ENCODE measurements at places on chromosomes 5 and 9.

DNA sequence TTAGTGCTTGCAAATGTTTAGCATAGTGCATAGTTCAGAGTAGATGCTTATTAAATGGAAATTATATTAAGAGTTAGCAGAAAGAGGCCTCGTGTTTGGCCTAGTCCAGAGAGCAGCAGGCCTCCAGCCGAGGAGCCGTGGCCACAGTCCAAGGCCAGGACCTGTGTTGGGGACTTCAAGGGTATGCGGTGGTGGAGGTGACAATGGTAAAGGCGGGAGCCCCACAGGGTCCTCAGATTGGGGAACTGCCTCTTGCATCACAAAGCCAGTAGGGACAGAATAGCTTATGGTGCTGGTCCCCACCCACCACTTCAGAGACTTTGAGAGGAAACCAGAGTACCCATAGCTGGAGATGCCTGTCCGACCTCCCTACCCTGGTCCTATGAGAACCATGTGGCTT is 554.6 kb upstream of the RIOK2 start:
- peak; percentile 6 for ATAC-seq

DNA sequence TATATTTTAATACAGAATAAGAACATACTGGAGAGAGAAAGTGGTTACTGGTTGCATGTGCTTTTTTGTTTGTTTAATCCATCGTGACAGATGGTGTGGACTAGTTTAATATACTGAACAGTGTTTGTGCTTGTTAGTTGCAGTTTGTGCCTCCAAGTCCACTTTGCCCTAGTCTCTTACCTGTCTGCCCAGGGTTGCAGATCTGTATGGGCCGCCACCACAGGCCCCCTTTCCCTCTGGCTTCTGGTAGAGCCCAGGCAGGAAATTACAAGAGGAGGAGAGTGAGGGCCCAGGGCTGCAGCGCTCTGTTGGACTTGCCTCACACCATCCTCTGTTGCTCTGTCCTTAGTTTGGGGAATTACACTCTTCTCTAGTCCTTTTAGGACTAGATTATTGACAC is 166.4 kb downstream of the KDM4C start:
- ATAC-seq = no peak

GRCh38 chr9:95773053-95773418 is 102.5 kb upstream of the ERCC6L2 start:
- no peak for ATAC-seq

- no peak for ATAC-seq
Measured at GRCh38 chr5:88287846-88288527, 19.3 kb upstream of the TMEM161B start.

DNA sequence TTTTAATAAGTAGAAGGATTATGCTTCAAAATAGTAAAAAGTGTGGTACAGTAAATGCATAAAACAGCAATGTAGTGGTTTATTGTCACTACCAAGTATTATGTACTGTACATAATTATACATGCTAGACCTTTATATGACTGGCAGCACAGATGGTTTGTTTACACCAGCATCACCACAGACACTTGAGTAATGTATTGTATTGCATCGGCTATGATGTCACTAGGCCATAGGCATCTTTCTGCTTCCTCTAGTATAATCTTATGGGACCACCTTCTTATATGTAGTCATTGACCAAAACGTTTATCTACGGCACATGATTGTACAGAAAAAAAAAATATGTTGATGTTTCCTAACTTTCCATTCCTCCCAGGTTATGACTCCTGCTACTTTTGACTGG is 31.9 kb upstream of the SSBP2 start:
- ATAC-seq = no peak

- ATAC-seq = no peak
Measured at GRCh38 chr5:38719916-38720315, 125.9 kb upstream of the OSMR start.

DNA sequence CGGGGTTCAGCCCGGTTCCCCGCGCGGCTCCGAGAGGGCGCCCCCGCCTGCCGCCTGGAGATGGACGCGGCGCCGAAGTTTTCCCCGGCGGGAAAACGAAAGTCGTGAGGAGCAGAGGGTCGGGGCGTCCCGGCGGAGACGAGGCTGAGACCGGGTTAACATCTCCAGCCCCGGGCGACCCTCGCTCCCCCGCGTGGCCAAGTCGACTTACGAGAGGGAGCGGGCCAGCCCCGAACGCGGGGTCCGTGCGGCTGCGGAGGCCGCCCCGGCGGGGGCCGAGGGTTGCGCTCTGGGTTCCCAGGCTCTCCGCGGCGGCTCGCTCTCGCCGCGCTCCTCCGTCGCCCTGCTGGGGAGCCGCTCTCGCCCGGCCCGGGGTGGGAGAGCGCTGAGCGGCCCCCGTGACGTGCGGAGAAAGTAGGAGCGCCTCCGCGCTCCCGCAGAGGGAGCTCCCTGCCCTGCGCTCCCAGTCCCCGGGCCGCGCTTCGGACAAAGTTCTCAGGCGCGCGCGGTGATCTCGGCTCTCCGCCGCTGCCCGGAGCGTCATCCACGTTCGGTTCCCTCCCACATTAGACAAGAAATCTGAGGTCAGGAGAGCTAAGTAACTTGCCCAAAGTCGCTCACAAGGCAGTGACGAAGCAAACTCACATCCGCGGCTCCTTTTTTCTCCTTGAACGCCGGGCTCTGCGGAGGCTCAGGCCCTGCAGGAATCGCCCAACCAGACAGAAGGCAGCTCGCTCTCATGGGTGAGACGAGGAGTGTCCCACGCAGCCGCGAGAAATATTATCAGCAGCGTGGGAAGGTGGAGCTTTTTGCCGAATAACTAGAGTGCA is 1.2 kb upstream of the GCNT4 start:
- peak; percentile 6 for ATAC-seq

DNA sequence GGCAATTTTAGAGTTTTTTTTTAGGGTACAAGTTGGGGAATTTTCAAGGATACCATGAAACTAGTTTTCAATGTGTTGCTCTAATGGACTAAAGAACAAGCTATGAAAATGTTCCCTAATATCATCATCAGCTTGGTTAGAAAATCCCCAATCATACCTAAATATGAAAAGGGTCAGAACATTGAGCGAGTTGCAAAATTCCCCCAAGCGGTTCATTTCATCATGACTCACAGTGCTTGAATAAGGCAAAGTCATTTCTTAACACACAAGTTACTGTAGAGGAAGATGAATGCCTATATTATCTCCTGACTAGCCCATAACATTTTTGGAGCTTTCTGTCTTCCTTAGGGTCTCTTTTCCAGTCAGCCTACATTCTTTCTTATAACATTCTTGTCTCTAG is 62.7 kb downstream of the ST8SIA4 start:
- ATAC-seq = peak; percentile 90

GRCh38 chr5:56161439-56161823 is 71.7 kb downstream of the ANKRD55 start:
- ATAC-seq = no peak

DNA sequence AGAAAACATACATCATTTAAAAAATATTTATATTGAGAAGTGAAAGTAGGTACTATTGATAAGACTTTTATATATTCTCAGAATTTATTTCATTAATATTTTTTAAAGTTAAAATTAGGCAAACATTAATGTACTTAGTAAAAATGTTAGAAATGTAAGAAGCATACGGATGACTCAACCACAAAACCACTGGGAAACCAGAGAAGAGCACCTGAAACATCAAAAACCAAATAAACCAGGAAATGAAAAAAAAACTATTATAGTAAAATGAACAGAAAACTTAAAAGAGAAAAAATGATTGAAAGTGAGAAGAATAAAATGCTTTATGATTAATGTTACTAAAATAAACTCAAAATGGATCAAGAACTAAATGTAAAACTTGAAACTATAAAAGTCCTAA is 233.2 kb upstream of the DAB2 start:
- ATAC-seq = no peak

DNA sequence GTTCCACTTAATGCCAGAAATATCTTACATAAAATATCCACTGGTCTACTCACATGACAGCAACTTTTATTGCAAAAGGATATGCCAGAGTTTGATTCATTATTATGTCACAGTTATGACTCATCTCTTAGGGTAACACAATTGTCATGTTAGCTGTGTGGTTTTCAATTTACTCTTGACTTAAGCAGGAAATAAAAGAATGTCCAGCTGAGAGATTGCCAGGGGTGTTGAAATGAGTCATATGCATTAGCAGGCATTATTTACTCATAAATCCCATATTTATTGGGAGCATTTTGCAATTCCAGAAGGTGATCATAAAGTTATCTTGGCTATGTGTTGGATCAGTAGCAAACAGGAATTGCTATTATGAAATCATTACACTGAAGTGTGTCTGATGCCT is 1164.6 kb upstream of the CDH18 start:
- ATAC-seq = no peak

DNA sequence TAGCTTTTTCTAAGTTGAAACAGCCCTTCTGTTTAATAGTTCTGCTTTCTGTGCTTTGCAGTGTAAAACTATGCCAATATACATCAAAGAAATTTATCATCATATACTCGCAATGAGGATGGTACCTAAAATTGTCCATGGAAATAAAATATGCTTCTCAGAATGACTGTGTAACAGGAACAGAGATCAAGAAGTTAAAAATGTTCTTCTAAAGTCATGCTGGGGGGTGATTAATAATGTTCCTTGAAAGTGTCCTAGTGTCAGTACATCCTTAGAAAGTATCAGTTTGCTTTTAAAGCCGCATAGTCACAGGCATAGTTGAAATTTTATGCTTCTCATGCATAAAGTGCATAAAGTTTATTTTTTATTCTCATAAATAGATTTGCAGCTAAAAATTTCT is 4.0 kb upstream of the LRRC70 start:
- ATAC-seq = no peak

DNA sequence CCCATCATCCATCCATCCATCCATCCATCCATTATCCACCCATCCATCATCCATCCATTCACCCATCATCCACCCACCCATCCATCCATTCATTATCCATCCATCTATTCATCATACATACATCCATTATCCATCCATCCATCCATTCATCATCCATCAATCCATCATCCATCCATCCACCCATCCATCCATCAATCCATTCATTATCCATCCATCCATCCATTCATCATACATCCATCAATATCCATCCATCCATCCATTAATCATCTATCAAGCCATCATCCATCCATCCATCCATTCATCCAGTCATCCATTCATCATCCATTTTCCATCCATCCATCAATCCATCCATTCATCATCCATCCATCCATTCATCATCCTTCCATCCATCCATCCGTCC is 89.0 kb downstream of the NSG2 start:
- no peak for ATAC-seq

GRCh38 chr5:58648846-58649245 is 66.0 kb downstream of the RAB3C start:
- ATAC-seq = no peak

DNA sequence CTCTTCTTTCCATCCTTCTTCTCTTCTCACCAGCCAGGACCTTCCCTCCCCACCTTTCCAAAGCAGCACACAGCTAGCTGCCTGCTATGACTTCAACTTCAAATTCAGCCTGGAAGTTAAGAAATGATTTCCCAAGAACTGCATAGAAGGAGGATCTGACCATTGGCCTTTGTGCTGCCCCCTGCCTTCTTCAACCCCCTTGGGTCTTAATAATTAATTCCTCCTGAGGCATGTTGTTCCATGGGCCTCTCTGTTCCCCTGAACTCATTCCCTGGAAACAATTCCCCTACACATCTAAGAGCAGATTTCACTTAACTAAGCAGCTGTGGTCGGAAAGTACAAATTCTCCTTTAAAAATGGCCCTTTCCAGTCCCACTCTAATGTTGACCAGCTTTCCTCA is 62.4 kb downstream of the ADAMTS12 start:
- ATAC-seq = no peak

- no peak for ATAC-seq
Measured at GRCh38 chr5:153711755-153712154, 221.3 kb downstream of the GRIA1 start.

DNA sequence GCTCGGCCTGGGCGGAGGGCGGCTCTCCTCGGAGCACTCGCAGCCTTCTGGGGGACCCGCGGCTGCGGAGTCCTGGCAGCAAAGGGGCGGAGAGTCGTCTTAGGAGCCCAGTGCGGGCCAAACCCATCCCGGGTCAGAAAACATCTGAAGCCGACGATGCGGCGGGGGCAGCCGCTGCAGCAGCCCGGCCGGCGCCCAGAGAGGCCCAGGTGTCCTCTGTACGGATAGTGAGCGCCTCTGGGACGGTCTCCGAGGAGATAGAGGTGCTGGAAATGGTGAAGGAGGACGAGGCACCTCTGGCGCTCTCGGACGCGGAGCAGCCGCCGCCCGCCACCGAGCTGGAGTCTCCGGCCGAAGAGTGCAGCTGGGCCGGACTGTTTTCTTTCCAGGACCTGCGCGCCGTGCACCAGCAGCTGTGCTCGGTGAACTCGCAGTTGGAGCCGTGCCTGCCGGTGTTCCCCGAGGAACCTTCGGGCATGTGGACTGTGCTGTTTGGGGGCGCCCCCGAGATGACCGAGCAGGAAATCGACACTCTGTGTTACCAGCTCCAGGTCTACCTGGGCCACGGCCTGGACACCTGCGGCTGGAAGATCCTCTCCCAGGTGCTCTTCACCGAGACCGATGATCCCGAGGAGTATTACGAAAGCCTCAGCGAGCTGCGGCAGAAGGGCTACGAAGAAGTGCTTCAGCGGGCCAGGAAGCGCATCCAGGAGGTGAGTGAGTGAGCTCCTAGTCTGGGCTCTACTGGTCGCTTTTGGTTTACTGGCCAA is 1.2 kb downstream of the JMY start:
- ATAC-seq = peak; percentile 38
